ENCODE measurements at places on chromosomes 4 and X. TPM values are rescaled to one million over a fixed set of nuclear protein-coding genes. Genes with fewer than 3 reads are reported as not detected.
A peak's percentile ranks its signal among the peaks of the same experiment; 100 is the strongest.

DNA sequence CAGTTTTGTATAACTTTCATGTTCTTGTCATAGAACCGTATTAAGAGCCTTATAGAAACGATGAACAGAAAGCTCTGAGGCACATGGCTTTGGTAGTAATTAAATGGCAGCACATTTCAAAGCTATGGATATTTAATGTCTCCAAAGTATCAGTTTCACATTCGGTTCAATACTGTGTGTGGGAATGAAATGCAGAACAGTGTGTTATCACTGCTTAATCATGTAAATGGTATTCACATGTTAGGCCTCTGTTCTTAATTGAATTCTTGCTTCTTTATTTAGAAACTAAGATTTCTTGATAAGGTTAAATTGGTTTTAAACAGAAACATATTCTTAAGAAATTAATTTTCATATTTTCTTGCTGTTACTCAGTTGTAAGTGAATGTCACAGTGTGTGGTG is 701.0 kb upstream of the PITX2 start:
- DNase-seq, result no peak

DNA sequence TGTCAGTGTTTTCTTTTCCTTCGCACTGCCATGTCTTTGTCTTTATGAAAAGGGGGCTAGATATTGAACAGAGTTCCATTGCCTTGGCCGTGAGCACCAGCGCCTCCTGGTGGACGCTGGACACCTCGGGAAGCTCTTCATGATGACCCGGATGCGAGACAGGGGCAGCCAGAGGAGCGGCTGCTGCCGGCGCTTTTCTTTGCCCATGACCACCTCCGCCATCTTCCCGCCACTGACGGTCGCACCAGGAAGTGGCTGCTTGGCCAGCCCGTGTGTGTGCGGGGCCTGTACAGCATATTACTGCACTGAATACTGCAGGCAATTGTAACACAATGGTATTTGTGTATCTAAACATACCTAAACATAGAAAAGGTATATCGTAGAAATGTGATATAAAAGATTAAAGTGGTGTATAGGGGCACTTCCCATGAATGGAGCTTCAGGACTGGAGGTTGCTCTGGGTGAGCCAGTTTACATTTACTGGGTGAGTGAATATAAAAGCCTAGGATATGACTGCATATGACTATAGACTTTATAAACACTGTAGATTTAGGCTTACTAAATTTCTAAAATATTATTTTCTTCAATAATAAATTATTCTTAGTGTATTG is 15.8 kb upstream of the GRIA2 start:
- peak; percentile 30 for DNase-seq

- DNase-seq, result no peak
Observed at GRCh38 chr4:4780729-4781244, 78.7 kb upstream of the MSX1 start.

DNA sequence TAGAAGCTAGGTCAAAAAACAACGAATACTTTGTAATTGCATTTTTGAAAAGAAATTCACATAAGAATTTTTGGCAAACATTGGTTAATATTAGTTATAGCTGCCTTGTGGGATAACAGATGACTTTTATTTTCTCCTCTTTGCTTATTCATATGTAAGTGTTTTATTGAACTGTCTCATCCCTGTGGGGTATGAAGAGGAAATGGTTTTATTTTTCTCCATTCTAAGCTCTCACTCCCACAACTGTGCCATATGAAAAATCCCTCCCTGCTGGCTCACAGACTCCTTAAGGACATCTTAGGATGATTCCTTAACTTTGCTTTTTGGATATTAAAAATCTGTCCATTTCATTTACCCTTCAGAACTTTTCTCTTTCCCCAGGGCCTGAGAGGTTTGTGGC is 300.6 kb downstream of the PPP1R2C start:
- no peak for DNase-seq

DNA sequence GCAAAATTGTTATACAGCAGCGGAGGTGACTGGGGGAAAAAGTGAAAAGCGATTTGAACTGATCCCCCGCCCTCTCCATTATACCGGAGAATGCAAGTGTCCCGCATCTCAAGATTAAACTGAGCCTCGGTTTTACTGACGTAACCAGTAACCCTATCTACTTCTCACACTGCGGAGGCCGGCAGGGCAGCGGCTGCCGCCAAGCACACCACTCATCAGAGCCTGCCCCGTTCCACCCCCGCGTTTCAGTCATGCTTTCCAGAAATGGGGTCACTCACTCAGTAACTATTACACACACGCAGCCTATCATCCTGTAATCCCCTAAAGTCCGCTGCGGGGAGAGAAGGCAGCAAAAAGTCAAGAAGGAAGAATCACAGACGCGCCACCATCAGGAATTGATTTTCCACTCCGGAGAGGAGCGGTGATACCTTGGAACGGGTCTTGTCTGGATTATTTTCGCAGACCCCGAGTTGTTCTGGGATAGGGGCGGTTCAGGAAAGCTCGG is 1.4 kb downstream of the RPS6KA3 start:
- peak; percentile 62 for DNase-seq

The GATA1 gene
- total RNA-seq, result not detected

The CACNA1F gene
- 0.32 TPM for total RNA-seq

The MAGED4 gene
- 21.5 TPM for total RNA-seq

DNA sequence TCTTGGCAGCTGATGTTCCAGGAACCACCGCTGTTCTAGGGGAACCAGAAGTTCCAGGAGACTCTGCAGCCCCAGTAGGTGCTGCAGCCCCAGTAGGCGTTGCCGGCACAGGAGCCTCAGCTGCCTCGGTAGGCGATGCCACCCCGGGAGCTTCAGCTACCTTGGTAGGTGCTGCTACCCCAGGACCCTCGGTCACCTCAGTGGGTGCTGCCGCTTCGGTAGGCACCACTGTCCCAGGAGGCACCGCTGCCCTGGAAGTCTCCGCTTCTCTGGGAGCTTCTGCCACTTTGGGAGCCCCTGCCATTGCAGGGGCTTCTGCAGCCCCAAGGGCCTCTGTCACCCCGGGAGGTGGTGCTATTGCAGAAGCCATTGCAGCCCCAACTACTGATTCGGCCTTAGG is 2.8 kb downstream of the ARMCX2 start:
- no peak for DNase-seq

- DNase-seq, result peak; percentile 61
Observed at GRCh38 chr4:1544861-1545281, 138.6 kb upstream of the NKX1-1 start.

DNA sequence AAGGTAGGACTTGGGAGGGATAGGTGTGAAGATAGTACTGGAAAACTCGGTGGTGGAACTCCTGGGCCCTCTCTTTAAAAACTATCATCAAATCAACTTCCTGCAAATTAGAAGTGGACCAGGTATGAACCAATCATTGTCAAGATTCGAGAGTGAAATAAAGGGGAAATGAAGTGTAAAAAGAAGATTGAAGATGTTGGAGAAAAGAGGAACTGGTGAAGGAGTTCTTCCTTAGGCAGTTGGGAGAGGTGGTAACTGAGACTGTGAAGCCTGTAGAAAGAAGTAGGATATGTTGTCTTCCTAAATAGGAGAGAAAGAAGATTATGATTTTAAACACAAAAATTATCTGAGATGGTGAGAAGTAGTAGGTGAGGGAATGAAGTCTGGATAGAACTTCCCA is 212.2 kb downstream of the PPP1R2C start:
- DNase-seq, result no peak

- no peak for DNase-seq
Observed at GRCh38 chr4:71602289-71602900, 181.5 kb downstream of the GC start.

The DEFB131A gene
- total RNA-seq, result not detected

GRCh38 chr4:10784621-10785020 is 100.1 kb upstream of the CLNK start:
- no peak for DNase-seq

DNA sequence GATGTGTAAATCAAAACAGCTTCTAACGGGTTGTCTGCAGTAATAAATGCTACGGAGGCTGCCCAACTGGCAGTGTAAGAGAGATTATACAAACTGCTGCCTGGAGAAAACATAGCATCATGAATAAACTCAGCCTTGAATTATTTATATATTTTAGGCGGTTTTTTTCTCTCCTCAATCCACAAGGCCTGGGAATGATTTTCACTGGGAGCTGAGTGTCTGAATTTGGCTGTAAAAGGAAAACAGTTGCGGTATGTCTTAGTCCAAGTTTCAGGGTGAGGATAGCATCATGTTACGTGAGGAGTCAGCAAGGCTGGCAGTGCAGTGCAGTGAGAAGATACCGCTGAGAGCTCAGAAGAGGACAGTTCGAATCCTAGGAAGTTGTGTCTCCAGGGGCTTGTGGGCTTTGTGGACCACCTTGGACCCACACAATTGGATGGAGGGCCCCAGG is 291.5 kb upstream of the BOD1L1 start:
- DNase-seq, result no peak

The ADAM29 gene
- not detected for total RNA-seq

The OSTC gene
- total RNA-seq, result 56.5 TPM

DNA sequence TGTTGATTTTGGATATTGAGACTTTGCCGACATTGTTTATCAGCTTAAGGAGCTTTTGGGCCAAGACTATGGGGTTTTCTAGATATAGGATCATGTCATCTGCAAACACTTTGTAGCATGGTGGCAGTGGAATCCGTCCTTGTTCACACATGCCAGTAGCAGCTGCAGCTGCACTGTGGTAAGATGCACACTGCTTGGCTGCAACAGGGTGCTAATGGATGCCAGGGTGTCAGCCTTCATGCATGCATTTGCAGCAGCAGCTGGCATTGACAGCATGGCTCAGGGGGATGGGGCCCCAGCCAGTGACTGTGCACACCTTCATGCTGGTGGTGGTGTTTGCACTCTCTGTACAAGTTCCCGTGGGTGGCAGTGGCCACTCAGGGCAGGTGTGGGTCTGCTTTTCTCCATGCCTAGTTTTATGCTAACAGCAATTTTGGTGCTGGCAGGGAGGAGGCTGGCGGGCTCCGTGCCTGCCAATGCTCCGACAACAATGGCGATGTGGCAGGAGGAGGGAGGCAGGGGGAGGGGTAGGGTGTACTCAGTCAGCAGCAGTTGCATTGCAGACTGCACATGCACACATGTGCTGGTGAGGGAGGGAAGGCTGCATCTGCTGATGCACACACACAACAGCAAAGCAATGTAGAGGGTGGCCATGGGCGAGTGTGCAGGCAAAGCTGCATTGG is 37.5 kb downstream of the BEX3 start:
- no peak for DNase-seq

DNA sequence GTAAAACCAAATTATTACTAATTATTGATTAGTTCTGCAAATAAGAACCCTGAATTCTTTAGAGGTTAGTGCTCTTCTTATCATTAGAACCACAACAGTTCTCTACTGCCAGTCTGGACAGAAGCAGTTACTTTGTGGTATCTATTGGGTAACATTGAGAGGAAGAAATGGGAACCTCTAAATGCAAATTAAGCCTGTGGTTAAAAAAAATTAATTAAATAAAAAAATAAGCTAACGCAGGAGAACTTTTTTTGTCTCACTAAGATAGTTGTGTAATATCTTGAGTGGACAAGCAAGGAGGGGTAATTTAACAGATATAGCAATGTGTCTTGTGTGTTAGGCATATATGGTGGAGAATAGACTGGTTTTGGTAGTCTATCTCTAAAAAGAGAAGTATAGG is 32.9 kb upstream of the TET2 start:
- DNase-seq, result no peak

The NDNF gene
- 1.9 TPM for total RNA-seq

The CTSO gene
- 8.2 TPM for total RNA-seq

The SLC25A53 gene
- total RNA-seq, result not detected

The PGRMC2 gene
- total RNA-seq, result 19.9 TPM

DNA sequence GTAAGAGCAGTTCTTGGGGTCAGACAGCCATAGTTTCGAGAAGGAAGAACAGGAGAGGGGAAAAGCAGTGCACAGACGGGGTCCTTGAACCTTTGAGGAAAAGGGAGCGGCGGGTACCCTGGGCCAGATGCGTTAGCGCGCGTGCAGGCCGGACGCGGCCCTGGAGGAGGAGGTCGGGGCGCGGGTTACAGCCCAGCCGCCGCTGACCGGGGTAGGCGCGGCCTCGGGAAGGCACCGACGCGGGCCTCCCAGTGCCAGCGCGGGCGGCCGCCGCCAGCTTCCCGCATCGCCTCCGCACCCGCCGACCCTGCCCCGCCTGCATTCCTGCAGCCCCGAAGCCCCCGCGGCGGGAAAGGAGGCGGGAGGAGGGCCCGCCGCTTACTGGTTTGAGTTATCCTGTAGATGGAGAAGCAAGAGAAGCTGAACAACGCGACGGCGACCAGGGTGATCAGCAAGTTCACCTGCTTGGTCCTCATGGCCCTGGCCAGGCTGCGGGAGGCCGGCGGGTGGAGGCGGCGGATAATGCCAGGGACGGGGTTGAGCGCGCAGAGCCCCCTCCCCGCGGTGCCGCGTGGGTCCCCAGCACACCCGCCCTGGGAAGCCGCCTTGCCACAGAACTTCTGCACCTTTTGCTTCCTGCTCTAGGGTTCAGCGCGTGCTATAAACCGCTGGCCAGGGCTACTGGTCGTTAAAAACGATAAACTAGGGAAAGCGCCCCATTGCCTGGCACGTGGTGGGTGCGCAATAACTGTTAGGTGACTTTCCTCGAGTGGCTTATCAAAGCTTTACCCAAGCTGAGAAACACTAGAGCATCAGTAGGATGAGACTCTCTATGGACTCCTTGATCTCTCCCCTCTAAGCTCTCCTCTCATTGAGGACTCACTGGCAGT is at the start of gene MGAT4D:
Gene MGAT4D (minus strand): TSS at position 547 of the 890 bp plus-strand sequence. CDS start 71 bp downstream, at position 476.
- DNase-seq, result peak; percentile 22

- no peak for DNase-seq
Observed at GRCh38 chr4:87241336-87241735, 20.9 kb upstream of the KLHL8 start.

The NONO gene
- 173 TPM for total RNA-seq

DNA sequence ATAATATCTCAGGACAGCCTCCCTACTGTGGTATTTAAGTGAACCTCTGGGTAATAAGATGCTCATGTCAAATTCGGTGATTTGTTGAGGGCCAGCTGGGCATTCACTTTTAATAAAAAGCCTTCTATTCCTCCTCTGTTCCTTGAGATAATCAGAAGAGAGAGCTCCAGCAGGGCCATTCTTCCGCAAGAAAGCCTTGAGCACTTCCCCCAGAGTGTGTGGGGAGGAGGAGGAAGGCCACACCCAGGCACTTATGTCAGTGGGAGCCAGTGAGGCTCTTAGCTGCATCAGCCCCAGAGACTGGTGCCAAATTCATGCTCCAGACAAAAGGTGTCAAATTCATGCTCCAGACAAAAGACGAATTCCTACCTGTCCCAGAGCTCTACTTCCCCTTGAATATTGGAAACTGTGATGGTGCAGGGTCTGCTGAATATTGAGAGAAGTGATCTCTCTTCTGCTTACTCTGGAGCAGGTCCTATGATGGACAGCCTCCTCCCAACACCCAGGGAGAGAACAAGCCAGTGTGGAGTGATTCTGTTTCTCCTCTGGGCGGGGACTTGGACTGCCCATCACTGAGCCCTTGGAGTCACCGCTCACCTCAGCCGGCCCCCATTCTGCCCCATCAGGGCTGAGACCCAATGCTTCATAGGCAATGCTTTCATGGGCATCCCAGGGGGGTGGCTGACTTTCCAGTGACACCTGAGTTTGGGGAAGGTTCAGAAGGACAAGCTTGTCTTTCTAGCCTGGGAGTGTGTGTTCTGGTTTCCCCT is 68.1 kb downstream of the FHDC1 start:
- DNase-seq, result no peak
